ENCODE measurements at places on chromosomes 7 and 10.

GRCh38 chr10:49594594-49594993 lies 15.5 kb upstream of the SLC18A3 start:
- no peak for DNase-seq

GRCh38 chr10:28293236-28294168 lies 9.4 kb downstream of the MPP7 start:
- no peak for DNase-seq

GRCh38 chr7:141400356-141400755 lies 150.9 kb upstream of the AGK start:
- no peak for DNase-seq

GRCh38 chr10:19663344-19663743 lies 152.9 kb upstream of the PLXDC2 start:
- DNase-seq, result no peak

DNA sequence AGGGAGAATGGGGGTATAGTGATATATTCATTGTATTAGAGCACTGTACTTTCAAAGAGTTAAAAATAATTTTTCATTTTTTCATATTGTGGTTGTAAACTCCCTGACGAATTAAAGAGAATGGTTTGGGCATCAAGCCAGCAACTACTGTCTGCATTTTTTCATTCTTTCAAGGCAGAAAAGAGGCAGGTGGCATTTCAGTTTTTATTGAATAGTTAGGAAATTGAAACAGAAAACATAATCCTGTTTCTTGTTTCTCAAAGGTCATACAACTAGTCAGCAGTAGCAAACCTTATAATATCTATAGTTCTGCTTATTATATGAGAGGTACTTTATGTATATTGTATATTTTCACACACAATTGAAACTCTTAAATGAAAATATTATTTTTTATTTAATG lies 303.9 kb upstream of the KCND2 start:
- no peak for DNase-seq

DNA sequence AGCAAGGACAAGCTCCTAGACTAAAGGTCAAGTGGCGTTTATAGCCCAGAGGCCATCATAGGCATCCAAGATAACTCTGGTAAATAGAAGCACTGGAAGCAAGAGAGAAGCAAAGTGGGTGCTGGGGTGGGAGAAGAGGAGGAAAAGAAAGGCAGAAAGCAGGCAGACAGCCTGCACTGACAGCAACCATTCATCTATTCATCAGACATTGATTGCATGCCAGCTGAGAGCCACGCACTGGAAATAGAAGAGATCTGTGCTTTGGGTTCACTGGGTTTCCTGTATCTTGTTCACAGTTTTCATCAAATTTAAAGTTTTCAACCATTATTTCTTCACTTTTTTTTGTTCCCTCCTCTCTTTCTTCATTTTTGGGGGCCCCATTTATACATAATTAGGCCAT lies 4.7 kb upstream of the SLIT1 start:
- no peak for DNase-seq

DNA sequence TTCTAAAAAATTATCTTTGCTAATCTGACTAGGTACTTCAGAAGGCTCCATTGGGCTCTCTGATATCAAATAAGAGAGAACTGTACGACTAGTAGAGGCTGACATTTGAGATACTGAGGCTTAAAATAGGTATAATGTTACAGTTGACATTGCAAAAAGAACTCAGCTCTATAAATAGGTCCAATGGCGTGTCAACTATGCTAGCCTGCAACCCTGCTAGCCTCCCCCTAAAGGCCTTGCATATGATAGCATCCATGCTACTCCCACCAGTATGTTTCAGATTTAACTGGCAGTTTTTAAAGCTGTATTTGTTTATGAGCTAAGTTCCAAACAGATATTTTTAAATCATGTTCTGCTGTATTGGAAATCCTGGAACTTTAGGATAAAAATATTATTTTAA lies at the start of gene PPP1R3A:
TSS of gene PPP1R3A (minus strand) at position 64 of the 400 bp plus-strand sequence. CDS start at position 51, 13 bp downstream.
- DNase-seq, result no peak

- no peak for DNase-seq
These were observed 501.9 kb upstream of the SEMA3D start for GRCh38 chr7:85688712-85689111.

- no peak for DNase-seq
These were observed 9.3 kb upstream of the TMEM270 start for GRCh38 chr7:73851410-73852338.

DNA sequence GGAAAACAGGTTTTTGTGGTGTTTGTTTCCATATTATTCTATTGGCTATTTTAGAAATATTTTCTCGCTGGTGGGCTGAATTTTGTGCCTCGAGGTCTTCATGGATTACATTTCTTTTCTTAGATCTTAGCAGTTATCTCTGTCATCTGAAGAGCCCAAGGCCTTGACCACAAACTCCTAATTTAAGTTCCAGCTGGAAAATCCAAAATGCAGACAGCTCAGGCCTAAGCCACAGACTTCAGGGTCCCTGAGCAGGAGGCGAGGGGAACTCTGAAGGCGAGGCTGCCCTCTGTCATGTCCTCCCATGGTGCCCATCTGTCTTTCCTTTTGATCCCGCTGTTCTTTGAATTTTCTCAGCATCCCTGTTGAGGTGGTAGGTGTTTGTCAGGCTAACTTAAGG lies 14.3 kb downstream of the DENND10 start:
- no peak for DNase-seq

DNA sequence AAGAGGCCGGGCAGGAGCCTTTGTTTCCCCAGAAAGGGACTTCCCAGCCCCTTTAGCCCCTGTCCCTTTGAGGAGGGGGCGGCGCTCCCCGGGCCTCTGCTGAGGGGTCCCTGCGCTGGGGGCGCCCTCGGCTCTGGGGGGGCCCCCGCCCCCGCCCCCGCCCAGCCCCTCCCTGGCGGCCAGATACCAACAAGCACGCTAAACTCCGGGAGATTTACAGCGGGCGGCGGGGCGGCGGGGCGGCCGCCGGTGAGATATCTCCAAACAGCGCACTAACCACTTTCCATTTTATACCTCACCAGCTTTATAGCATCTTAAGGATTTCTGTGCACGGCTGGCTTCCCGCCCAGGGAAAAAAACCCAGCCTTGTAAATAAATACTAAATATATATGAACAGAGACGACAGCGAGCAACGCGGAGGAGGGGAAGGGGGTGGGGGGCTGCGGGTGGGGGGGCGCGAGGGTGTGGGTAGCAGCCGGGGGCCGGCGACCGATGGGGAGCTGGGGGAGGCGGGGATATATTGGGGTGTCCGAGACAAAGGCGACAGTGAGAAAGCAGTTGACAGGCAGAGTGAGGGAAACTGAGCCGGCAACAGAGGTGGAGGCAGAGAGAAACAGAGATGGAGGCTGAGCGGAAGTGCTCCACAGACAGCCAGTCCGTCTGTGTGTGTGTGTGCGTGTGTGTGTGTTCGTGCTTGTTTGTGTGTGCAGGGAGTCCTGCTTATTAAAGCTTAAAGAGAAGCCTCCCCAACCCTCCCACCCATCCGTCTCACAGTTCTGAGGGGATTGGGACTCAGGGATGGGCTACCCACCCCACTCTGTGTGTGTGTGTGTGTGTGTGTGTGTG lies 85.8 kb downstream of the HIF1AN start:
- no peak for DNase-seq

- DNase-seq, result no peak
These were observed 1.2 kb upstream of the GTPBP4 start for GRCh38 chr10:986881-987619.

GRCh38 chr7:78780560-78780959 lies 672.9 kb downstream of the MAGI2 start:
- no peak for DNase-seq

- DNase-seq, result no peak
These were observed 23.0 kb upstream of the AFAP1L2 start for GRCh38 chr10:114427124-114427852.

GRCh38 chr7:142562688-142563087 lies 186.6 kb upstream of the PRSS1 start:
- DNase-seq, result no peak

- DNase-seq, result no peak
These were observed 27.8 kb downstream of the DENND10 start for GRCh38 chr10:119131512-119132240.

- DNase-seq, result no peak
These were observed 41.9 kb downstream of the AGK start for GRCh38 chr7:141593134-141593533.

DNA sequence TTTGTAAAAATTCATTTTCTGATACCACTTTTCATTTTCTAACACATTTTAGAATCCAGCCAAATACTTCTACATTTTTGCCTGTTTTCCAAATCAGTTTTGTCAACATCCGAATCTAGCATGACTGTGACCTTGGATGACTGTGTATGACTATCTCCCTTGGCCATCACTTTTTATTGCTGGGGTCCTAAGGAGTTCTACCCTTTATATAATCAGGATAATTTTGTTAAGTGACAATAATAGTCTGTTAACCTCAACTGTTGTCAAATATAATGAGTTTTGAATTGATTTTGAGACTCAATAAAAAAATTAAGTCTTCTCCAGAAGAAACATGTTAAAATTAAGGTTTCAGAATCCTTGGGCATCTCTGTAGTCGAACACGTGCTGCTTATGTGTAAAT lies 53.3 kb downstream of the SEC23IP start:
- DNase-seq, result no peak

GRCh38 chr7:18552316-18552916 lies 56.9 kb downstream of the HDAC9 start:
- no peak for DNase-seq

DNA sequence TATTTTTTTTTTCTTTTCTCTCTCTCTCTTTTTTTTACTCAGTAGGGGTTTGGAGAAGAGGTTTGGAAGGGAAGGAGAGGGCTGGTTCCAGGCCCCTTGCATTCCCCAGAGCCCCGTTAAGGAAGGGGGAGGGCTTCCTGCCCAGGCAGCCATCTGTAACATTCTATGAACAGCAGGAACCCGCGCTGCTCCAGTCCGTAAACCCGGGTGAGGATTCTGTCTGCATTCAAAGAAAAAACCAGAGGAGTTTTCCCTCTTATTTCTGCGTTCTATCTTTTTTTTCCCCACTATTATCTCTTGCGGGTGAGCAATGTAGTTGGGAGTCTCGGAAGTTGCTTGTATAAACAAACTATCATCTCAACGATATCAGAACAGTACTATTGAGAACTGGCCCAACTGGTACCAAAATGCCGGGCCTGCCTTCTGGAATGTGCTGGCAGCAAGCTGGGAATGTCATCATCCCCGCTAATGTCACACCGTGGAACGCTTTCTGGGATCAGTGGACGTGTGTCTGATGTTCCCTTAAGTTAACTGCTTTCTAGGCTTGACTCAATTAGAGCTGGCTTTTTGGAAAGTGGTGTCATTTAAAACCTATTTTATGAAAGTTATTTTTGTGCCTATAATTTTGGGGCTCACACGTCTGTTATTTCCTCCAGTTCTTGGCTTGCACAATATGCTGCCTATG lies 153.1 kb upstream of the MEOX2 start:
- no peak for DNase-seq

- DNase-seq, result no peak
These were observed 2.8 kb downstream of the KCTD7 start for GRCh38 chr7:66631471-66631870.

GRCh38 chr10:74178042-74178791 lies 27.2 kb downstream of the ADK start:
- DNase-seq, result no peak

DNA sequence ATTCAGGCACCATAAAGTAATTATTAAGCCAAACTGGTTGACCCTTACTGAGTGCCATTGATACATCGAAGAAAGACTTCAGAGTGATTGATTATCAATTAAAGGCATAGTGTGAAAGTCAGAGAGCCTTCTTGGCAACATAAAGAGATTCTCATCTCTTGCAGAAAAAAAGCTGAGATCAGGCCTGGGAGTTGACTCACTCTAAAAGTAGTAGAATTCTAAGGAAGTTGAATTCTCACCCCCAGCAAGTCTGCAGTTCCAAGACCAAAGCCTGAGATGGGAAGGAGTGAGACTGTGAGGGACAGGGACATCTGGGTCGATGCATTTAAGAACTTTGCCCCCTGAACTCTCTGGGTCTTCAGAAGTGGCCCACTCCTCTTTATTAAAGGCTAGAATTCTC lies 21.6 kb upstream of the ERCC6 start:
- DNase-seq, result no peak

DNA sequence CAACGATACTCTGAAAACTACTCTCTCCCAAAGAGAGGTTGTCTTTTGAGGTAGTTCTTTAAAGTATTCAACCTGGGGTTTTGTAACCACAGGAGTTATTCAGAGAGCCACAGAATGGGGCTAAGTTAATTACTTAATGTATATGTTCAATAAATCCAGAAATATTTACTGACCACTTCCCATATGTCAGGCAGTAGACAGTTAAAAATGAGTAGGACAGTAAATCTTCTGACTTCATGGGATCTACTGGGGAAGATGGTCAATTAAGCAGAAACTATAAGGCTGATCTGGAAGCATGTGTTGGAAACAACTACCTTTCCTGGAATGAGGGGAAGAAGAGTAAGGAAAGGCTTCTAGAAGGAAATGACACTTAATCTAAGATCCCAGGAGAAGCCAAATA lies 167.7 kb downstream of the MAGI2 start:
- no peak for DNase-seq

DNA sequence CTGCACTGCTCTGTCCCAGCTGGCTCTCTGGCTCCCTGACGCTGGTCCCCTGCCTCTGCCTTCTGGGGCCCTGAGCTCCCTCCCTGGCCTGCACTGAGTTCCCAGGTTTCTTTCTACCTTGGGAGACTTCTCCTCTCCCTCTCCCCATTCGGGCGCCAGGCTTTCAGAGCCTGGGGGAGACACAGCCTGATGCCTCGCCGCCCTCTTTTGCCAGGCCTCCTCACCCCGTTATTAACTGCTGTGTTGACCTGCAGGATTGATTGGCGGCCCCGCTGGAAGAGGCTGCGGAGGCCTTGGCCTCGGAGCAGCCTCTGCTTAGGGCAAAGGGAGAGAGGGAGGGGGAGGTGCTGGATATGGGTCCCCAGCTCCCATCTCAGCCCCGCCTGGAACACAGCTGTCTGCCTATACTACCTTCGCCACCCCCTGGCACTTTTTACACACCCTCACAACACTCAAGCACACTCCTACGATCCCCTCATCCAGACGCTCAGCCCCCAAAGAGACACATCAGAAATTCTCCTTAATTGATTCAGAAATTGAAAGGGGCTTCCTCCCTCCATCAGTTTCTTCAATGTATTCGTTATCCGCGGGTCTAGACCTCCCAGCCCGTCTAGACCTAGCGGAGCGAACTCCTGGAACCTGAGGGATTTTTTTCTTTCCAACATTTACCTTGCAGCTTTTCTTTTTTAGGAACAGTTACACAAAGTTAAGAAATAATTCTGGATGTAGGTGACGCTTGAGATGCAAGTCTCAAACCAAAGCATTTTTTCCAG lies 7.1 kb upstream of the PAX2 start:
- no peak for DNase-seq

DNA sequence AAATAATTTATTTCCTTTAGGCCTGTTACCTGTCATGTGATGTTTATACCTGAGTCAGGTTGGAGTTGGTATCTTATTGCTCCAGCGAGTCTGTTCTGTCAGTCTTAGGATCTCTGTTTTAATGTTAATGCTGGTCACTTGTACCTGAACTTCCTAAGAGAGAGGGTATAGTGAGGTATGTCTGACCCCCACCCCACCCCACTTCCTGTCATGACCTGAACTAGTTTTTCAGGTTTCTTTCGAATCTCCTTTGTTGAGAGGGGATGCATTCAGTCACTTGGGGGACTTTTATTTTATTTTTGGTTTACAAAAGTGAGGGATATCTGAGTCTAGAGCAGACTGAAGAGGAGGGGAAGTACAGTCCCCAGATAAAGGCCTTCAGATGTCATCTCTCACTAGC lies 769.0 kb upstream of the COBL start:
- DNase-seq, result no peak

- no peak for DNase-seq
These were observed 10.8 kb downstream of the TMEM120A start for GRCh38 chr7:75983471-75984129.

GRCh38 chr7:90692396-90692795 lies 96.3 kb downstream of the CDK14 start:
- no peak for DNase-seq

- no peak for DNase-seq
These were observed 9.5 kb upstream of the ZNF862 start for GRCh38 chr7:149828357-149829309.

Data from stimulated activated CD8-positive, alpha-beta memory T cell treated with anti-CD3 and anti-CD28 coated beads, Interleukin-4, amount 100 ng/mL, for 4 hours (primary cell).